ENCODE measurements at places on chromosomes 7 and 10.

GRCh38 chr7:109763611-109764010, 1193.9 kb downstream of the DNAJB9 start:
- no peak for DNase-seq

GRCh38 chr10:3652886-3653285, 132.1 kb downstream of the KLF6 start:
- no peak for DNase-seq

DNA sequence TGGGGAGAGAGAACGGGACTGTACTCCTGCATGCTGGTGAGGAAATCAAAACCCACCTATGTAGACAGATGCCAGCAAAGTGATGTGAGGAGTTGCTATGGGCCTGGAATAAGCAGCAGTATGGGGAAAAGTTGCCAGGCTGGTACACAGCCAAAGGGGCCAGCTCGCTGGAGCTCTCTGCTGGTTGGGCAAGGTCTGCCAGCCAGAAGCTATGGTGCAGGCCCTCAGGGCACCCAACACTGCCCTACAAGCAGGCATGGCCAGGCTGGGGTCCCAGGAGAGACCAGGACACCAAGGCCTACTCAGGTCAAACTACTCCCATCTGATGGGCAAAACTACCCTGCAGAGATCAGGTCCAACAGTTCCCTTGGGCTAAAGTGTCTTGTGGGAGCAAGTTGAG, 916.6 kb downstream of the IPMK start:
- DNase-seq: no peak

DNA sequence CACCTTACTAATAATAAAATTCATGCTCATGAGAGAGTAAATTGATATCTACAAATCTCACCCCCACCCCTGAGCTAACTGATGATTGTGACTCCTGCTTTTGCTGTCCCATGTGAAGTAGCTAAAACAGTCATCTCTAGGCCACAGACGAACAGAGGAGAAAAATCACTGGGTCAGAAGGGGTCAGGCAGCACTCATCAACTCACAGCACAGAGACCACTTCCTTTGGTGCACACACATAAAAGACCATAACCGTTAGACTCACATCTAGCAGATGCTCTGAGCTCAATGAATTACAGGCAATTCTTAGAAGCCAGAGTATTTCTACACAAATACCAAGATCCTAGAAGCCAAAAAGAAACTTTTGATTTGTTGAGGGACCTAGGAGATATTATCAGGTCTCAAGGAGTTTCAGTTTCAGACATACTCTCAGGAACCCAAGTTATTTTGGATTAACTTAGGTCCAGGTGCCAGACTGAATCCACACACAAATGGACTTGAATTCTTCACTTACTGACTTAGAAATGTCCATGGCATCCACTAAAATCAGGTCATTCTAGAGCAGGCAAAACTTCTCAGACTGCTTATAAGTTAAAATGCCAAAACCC, 65.0 kb upstream of the TES start:
- DNase-seq: no peak

GRCh38 chr10:17146892-17147291, 17.3 kb upstream of the CUBN start:
- no peak for DNase-seq

DNA sequence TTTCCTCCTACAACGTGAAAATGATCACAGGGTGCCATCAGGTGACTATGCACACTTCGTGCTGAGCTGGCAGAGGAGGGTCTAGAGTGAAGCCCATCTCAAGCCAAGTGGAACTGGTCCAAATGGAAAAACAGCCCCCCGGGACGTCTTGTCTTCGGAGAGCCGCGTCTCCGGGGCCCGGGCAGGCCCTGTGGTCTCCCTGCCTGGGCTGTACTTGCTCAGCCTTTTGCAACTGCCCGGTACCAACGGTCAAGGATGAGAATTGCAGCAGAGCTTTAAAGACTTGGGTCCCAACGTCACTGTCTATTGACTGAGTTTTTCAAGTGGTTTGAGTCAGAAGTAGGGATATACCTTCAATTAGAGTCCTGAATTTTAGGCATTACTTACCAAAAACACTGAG, 315.5 kb downstream of the PTPRN2 start:
- no peak for DNase-seq

DNA sequence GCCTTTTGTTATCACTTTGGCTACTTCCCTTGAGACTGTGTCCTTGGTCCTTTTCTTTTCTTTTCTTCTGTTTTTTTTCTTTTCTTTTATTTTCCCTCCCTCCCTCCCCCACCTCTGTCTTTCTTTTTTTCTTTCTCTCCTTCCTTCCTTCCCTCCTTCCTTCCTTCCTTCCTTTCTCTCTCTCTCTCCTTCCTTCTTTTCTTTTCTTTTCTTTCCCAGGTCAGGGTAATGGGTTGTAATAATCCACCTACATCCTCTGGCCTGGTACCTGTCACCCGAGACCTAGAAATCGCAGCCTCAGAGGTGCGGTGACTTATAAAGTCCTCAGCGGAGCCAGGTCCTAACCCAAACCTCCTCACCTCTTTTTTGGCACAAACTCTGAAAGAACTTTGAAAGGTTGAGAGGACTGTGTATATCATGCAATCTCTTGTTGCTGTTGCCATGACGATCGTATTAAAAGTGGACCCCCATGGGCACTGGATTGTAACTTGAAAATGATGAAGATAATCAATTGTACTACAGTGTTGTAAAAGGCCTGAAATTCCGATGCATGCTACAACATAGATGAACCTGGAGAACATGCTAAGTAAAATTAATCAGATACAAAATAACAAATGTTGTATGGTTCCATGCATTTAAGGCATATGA, 140.7 kb upstream of the AGK start:
- DNase-seq: no peak

GRCh38 chr10:58582045-58582444, 69.4 kb downstream of the BICC1 start:
- no peak for DNase-seq

- no peak for DNase-seq
Observed at GRCh38 chr7:27149842-27150567, 2.4 kb downstream of the HOXA3 start.

- DNase-seq: peak; percentile 63
Observed at GRCh38 chr7:99267481-99267840, 5.2 kb upstream of the MYH16 start.

DNA sequence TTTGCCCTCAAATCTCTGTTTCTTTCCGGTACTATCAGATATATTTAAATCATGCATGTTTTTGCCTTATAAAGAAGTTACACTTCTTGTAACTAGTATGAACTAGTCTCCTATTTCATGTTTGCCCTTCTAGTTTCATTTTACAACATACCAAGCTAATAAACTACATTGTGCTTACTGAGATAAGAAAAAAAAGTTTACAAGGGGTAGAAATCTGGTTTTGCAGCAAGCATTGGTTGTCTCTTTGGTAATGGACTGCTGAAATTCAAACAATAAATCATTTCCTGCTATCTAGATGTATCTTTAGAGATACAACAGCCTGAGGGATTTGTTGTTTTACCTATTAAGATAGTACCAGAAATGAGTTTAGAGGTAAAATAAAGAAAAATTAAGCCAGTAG, 18.8 kb downstream of the PTTG1IP2 start:
- no peak for DNase-seq

DNA sequence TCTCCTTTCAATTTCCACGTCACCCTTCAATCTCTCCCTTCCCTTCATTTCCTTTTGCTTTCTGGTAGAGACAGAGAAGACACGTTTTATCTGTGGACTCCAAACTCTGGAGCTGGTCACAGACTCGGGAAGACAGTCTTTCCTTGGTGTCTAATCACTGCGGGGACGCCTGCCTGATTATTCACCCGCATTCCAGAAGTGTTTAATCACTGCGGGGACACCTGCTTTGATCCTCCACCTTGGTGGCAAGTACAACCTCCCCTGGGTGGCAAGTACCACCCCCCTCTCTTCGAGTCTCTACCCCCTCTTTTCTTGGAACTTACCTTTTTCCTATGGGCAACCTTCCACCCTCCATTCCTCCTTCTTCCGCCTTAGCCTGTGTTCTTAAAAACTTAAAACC, 15.3 kb upstream of the LRRC61 start:
- no peak for DNase-seq

DNA sequence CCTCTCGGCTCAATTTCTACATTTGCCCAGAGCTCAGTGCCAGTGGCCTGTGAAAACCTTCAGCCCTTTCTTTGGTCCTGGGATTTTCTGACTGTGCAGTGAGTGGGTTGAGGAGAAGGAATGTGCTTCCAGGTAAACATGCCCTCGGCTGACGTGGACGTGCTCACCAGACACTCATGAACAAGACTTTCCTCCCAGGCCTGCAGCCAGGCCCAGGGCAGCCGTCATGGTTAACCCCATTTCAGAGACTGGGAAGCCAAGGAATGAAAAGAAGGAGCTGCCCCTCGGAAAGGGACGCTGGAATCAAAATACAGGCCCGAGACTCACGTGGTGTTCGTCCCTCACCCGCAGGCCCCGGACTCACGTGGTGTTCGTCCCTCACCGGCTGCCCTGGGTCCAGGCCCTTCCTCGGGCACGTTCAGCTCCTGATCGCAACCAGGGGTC, 8.8 kb upstream of the CALML5 start:
- DNase-seq: no peak

GRCh38 chr7:84100866-84101265, 93.7 kb downstream of the SEMA3A start:
- DNase-seq: no peak

DNA sequence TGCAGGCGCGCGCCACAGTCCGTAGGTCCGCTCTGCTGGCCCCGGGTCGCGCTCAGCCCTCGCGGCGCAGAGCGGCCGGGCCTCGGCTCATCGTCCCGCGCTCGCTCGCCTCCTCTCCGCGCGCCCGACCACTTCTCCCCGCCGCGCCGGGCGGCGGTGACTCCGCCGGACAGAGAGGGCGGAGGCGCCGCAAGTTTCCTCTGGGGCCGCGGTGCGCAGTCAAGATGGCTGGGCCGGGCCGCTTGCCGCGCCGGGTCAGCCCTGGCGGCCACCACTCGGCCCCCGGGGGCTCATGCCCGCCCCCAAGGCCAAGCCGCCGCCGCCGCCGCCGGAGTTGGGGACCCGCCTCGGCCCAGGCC, 441 bp downstream of the FZD8 start:
- DNase-seq: no peak

DNA sequence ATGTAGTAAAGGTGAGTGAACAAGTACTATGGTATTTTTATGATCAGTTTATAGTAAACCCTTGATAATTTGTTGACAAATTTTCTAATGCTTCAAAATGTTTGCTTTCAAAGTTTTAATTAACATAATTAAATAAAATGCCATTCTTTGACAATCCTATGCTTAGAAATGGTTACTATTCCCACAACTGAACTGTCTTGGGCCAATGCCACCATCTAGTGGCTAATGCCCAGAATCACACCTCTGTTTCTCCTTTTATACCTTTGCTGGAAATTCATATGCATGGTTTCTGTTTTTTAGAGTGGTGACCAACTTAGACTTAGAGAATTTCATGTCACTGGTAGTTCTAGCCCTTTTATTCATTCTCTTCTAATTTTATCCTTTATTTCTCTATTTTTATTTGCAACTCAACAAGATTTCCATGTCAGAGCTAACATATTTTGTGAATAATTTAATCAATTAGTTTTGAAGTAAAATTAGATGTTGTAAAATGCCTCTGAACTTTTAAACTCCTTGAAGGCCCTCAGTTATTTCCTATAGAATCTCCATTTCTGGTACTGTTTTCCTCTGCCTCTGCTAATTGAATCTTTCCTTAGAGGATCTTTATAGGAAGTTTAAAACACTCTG, 31.1 kb downstream of the PCGF5 start:
- DNase-seq: no peak

GRCh38 chr10:76356557-76356956, 925.1 kb downstream of the LRMDA start:
- DNase-seq: no peak

GRCh38 chr10:67386260-67386659, 309.7 kb downstream of the CTNNA3 start:
- no peak for DNase-seq

- DNase-seq: no peak
Observed at GRCh38 chr10:88810196-88810961, 7.8 kb downstream of the LIPM start.

DNA sequence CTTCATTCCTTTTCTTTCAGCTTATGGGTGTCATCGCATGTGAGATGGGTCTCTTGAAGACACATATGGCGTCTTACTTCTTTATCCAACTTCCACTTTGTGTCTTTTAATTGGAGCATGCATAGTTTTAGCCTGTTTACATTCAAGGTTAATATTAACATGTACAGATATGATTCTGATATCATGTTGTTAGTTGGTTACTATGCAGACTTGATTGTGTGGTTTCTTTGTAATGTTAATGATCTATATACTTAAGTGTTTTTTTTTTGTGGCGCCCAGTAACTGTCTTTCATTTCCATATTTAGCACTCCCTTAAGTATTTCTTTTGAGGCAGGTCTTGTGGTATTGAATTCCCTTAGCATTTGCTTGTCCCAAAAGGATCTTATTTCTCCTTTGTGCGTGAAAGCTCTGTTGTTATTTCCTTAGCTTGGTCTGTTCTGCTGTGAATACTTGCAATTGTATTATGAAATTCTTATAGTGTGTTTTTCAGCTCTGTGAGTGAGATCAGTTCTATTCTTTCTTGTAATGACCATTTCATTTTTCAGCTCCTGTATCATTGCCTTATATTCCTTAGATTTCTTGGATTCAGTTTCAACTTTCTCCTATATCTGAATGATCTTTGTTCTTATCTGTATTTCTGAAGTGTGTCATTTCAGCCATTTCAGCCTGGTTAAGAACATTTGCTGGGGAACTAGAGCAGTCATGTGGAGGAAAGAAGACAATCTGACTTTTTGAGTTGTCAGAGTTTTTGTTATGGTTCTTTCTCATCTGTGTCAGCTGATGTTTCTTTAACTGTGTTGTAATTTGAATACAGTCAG, 88.4 kb downstream of the ABCA13 start:
- DNase-seq: no peak

DNA sequence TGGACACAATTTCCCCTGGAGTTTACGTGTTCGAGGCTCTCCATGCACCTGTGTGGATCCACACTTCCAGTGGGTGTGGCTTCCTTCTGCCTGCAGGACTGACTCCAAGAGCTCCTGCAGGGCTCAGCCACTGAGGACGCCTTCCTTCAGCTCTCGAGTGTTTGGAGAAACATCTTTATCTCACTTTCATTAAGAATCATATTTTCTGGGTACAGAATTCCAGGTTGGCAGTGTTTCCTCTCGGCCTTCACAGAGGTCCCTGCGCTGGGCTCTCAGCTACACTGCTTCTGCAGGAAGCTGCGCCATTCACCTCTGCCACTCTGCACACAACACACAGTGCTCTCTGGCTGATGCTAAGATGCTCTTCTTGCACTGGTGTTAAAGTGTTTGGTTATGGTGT, 69.9 kb upstream of the NKX6-2 start:
- DNase-seq: no peak

DNA sequence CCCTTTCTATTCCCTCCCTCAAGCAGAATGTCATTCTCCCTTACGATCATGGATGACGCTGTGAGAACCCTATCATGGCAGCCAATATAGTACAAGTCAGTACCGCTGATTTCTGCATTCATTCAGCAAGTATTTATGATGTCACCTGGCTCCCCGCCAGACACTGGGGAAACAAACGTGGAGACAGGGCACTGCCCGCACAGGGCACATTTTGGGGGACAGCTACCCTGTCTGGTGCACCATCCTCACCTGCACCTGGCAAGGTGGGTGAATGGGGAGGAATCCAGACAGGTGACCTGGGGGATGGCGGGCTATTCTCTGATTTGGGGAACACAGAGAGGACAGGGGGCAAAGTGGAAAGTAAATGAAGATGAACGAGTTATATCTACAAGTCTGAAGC, 28.4 kb downstream of the MKI67 start:
- no peak for DNase-seq

Data from GM04503 (cell line).